ENCODE measurements at places on chromosomes 3 and 15. TPM values are rescaled to one million over a fixed set of nuclear protein-coding genes. Genes with fewer than 3 reads are reported as not detected.

OR5H2 gene
- total RNA-seq: not detected

AADACL2 gene
- 78.2 TPM for total RNA-seq

CCR9 gene
- not detected for total RNA-seq

PEX5L gene
- total RNA-seq: not detected

PRSS50 gene
- 0.52 TPM for total RNA-seq

PRR23C gene
- total RNA-seq: not detected

DNASE1L3 gene
- 2.9 TPM for total RNA-seq

PCNP gene
- total RNA-seq: 73.8 TPM

LRRC2 gene
- total RNA-seq: 3.5 TPM

COPG1 gene
- 95.2 TPM for total RNA-seq

GOLGA8Q gene
- 0.20 TPM for total RNA-seq
